ENCODE measurements at places on chromosomes 7 and 10. TPM values are rescaled to one million over a fixed set of nuclear protein-coding genes. Genes with fewer than 3 reads are reported as not detected.

Gene UPF2
- total RNA-seq, result 7.2 TPM

Gene DPP6
- total RNA-seq, result 0.25 TPM

Gene SDHAF3
- total RNA-seq, result 8.9 TPM

Gene SEMA4G
- total RNA-seq, result 18.0 TPM

Gene TDRD1
- not detected for total RNA-seq

Gene CADPS2
- 6.4 TPM for total RNA-seq

Gene HGF
- 0.16 TPM for total RNA-seq

Gene C7orf57
- 0.13 TPM for total RNA-seq

Gene PANK1
- 8.0 TPM for total RNA-seq

Gene PPP1R3C
- total RNA-seq, result 8.2 TPM

Gene GPR146
- under 0.01 TPM for total RNA-seq

Gene CEP55
- 3.7 TPM for total RNA-seq

Gene TSPAN13
- total RNA-seq, result 14.7 TPM

Gene ASIC3
- total RNA-seq, result not detected

Gene WEE2
- total RNA-seq, result not detected

Gene ITPRID1
- not detected for total RNA-seq

Gene ZNF25
- total RNA-seq, result 2.6 TPM

Gene LRRC4
- total RNA-seq, result 1.0 TPM

Gene IL6
- total RNA-seq, result 1.8 TPM

Gene VPS50
- total RNA-seq, result 14.1 TPM

Gene GPR85
- 0.63 TPM for total RNA-seq

Gene SPDYE16
- total RNA-seq, result not detected

Gene HABP2
- total RNA-seq, result 1.3 TPM

Gene LIPN
- not detected for total RNA-seq

Gene VAX1
- not detected for total RNA-seq

Gene ACTA2
- total RNA-seq, result 85.7 TPM

Gene SKAP2
- 12.3 TPM for total RNA-seq

Gene UPK3B
- total RNA-seq, result 0.98 TPM

Gene TBRG4
- 72.4 TPM for total RNA-seq

Gene SDK1
- 9.3 TPM for total RNA-seq

Gene CLEC5A
- not detected for total RNA-seq

Gene COBL
- 0.49 TPM for total RNA-seq

Gene AKR1C4
- total RNA-seq, result not detected

Gene OR2A5
- not detected for total RNA-seq

Gene MBL2
- not detected for total RNA-seq

Gene FAM107B
- 8.7 TPM for total RNA-seq

Gene CACNA2D1
- total RNA-seq, result 3.9 TPM

Gene ANKRD1
- 108 TPM for total RNA-seq

Gene ODAD2
- 2.3 TPM for total RNA-seq

Gene SORCS1
- total RNA-seq, result 0.38 TPM

Gene PDE6C
- not detected for total RNA-seq

Gene OR9A2
- not detected for total RNA-seq

Gene OR6B1
- total RNA-seq, result not detected

Gene SLC35G1
- 5.1 TPM for total RNA-seq

Gene RBM33
- total RNA-seq, result 14.0 TPM

Gene UCMA
- total RNA-seq, result not detected

Gene SHH
- total RNA-seq, result 1.6 TPM

Gene MYOF
- 171 TPM for total RNA-seq

Gene PCLO
- total RNA-seq, result 0.98 TPM

Gene AGR2
- total RNA-seq, result 1.6 TPM

Gene TIAL1
- 30.0 TPM for total RNA-seq

Gene CDK14
- 14.3 TPM for total RNA-seq

Gene PRKG1
- total RNA-seq, result 0.49 TPM
